ENCODE measurements at places on chromosomes 4 and X.

GRCh38 chrX:134642386-134642785 lies 15.9 kb downstream of the PLAC1 start:
- peak; percentile 3 for DNase-seq

DNA sequence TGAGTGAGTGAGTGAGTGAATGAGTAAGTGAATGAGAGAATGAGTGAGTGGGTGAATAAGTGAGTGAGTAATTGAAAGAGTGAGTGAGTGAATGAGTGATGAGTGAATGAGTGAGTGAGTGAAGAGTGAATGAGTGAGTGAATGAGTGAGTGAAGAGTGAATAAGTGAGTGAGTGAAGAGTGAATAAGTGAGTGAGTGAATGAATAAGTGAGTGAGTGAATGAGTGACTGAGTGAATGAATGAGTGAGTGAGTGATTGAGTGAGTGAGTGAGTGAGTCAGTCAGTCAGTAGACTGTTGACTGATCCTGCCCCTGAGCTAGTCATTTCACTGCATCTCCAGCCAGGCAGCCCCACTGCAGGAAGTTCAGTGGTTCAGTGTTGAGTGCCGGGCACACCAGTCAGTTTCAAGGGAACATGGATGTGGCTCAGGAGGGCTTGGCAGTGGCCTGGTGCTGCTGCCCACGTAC lies 228.4 kb upstream of the PSAPL1 start:
- peak; percentile 49 for DNase-seq

- DNase-seq, result no peak
Measured at GRCh38 chr4:182169987-182170386, 73.2 kb upstream of the TENM3 start.

GRCh38 chr4:15672101-15672500 lies 9.5 kb upstream of the FAM200B start:
- no peak for DNase-seq

- no peak for DNase-seq
Measured at GRCh38 chr4:65831828-65832227, 161.5 kb upstream of the EPHA5 start.

Measured in HT1080 (cell line).